ENCODE measurements at places on chromosomes 11 and 22. TPM values are rescaled to one million over a fixed set of nuclear protein-coding genes. Genes with fewer than 3 reads are reported as not detected.
A peak's percentile ranks its signal among the peaks of the same experiment; 100 is the strongest.

The OR2AT4 gene
- total RNA-seq = not detected

The TRIM34 gene
- total RNA-seq = 2.1 TPM

The CFAP300 gene
- total RNA-seq = 12.9 TPM

The SHISA8 gene
- total RNA-seq = not detected

DNA sequence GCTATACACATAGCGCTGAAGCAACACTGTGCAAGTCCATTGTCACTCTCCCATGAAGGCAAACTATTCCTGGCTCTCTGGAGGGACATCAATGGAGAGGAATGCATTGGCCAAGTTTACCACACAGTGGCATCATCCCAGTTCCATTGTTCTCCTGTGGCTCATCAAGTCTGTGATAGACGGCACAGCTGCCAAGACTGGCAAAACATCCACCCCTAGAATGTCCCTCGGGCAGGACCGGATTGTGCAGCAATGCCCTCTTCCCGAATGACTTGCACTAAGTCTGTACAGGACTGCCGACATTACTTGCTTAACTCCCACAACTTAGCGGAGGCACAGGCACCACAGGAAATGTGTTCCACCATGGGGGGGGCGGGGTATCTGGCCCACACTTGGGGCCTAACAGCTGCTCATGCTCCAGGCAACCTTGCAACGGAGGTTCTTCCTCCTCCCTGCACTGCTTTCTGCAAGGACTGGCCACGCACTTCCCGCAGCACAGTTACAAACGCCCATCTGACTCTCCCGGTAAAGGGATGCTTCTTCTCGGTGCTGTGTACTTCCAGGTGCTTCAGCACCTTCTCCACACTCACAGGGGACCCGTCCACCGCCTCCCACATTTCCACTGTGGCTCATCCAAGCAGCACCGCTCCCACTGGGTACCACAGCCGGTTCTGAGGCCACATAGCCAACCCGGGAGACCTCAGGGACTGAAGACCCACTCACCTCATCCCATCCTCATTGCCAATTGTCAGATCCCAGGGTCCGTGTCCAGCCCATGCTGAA, 1309.6 kb upstream of the RAG2 start:
- DNase-seq = peak; percentile 67
- no peaks in the 10 kb centered on the region for H3K27me3 ChIP-seq
- no peaks in the 10 kb centered on the region for H3K4me1 ChIP-seq
- no peak overlapping the region for H3K4me3 ChIP-seq
- H3K36me3 ChIP-seq = no peaks in the 10 kb centered on the region
- no peak overlapping the region for H3K27ac ChIP-seq

DNA sequence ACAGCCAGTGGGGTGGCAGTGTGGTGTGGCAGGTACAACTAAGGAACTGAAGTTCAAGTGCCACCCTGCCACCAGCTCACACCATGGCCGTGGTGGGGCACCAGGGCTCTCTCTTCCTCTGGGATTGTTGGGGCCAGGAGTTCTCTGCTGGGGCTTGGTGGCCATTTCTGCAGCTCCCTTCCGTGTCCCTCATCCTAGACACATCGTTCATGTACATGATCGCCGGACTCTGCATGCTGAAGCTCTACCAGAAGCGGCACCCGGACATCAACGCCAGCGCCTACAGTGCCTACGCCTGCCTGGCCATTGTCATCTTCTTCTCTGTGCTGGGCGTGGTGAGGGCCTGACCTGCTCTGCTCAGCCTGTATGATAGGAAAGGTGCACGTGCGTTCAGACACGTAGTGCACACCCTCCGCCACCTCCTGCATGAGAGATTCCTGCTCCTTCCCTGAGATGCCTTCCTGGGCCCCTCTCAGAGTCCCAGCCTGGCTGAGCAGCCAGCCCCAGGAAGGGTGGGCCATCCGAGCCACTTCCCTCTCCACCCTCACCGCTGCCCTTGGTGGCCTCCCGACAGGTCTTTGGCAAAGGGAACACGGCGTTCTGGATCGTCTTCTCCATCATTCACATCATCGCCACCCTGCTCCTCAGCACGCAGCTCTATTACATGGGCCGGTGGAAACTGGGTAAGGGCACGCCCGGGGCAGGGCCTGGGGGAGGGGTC, 7.3 kb upstream of the TAGLN start:
- H3K36me3 ChIP-seq = peaks cover 26% of the 10 kb centered on the region
- no peaks in the 10 kb centered on the region for H3K4me1 ChIP-seq
- no peak for DNase-seq
- H3K4me3 ChIP-seq = no peak overlapping the region

GRCh38 chr11:75773595-75774353, 5.2 kb downstream of the DGAT2 start:
- peaks cover 42% of the 10 kb centered on the region for H3K4me1 ChIP-seq
- H3K36me3 ChIP-seq = peaks cover 6% of the 10 kb centered on the region
- no peak overlapping the region for H3K4me3 ChIP-seq
- no peak for DNase-seq
- H3K27me3 ChIP-seq = no peaks in the 10 kb centered on the region

All from MCF 10A (cell line).